ENCODE measurements at places on chromosomes 12 and 14.

DNA sequence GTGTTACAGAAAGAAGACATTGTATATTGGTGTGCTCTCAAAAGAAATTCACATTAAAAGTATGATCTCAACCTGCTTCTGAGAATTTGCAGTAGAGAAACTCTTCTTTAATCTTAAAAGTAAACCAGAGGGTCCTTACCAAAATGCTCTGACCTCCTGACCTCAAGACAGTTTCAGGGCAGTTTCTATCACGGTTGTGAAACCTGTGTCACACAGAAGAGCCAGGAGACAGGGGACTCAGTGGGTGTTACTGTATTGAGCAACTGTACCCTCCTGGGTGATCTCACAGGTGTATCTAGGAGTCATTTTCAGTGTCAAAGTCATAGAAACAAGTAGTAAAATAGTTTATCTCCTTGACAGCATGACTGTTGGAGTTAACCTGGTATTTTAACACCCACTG lies 178.0 kb downstream of the GRIP1 start:
- DNase-seq = no peak

- no peak for DNase-seq
Observed at GRCh38 chr12:56434828-56435227, 14.4 kb downstream of the TIMELESS start.

DNA sequence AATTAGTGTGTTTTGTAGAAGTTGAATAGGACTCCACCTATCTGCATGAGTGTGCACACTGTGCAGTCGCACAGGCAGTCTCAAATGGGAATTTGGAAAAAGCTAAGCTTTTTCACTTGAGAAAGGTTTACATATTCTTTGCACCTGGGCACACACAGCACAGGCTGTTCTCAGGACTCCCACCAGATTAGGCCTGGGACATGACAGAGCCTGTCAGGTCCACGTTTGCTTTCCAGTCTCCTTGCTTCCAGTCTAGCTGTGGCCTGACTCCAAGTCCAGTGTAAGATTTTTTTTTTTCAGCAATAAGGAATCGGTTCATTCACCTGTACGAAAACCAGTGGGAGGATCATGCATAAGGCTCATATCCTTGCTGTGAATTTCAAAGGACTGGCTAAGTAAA lies 181.3 kb downstream of the ZFP36L1 start:
- no peak for DNase-seq

DNA sequence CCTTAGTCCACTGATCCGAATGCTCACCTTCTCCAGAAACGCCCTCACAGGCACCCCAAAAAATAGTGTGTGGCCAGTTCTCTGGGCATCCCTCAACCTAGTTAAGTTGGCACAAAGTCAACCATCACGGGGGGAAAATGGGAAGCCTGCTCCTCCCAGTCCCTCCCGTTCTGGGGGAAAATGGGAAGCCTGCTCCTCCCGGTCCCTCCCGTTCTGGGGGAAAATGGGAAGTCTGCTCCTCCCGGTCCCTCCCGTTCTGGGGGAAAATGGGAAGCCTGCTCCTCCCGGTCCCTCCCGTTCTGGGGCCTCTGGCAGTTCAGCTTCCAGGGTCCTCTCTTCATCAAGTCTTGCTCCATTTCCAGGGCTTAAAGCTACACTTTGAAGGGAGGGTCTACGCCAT lies 106.1 kb downstream of the RIMBP2 start:
- DNase-seq = no peak

- no peak for DNase-seq
Observed at GRCh38 chr12:61282790-61283575, 977.2 kb upstream of the USP15 start.

DNA sequence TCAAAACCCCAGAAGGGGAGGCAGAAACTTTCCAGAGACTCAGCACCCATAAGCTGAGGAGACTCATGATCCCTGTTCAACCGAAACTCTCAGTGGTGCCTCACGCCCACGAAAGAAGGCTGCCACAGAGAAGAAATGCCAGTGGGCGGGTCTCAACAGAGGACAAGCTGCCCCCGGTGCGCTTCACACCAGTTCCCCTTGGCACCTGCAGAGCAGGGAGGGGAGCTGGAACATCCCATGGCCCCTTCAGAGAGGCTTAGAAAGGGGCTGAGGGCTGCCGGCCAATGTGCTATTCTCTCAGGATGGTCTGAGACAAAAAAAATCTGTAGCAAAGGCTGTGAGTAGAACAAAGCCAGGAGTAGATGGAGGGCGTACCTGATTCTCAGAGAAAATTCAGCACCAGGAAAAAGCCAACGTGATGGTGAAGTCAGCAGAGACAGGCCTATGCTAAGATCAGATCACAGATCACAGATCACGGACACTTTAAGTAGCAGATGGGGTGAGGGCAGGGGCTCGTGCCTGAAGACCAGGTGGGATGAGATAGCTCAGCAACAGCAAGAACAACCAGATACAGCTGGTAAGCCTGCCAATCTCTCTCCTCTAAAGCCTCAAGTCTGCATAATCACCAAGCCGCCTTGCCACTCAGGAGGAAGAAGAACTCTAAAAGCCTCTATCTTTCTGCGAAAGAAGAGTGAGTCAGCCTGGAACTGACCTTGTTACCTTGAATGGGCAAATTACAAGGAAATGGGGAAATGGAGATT lies 206.4 kb upstream of the GRIP1 start:
- DNase-seq = no peak

DNA sequence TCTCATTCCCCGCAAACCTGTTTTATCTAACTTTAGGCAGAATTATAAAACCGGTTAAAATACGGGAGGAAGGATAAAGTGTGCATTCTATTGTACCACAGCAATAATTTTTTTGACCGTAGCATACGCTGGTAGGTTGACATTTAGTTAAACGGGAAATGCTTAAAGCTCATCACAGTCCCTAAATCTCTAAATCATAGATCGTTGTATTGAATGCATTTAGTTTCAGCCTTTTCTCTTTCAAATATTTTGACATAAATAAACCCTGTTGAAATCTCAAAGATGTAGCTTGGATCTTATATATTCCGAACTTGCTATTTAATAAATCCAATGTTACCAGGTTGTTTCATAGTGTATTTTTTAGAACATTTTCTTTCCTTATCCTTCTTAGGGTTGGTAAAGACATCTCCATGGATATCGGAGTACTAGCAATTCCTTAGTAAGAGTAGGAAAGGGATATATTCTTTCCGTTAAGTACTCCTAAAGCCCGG lies 798 bp downstream of the CLEC2B start:
- no peak for DNase-seq

- DNase-seq = no peak
Observed at GRCh38 chr12:41459111-41459905, 271.2 kb downstream of the PDZRN4 start.

GRCh38 chr12:49342914-49343731 lies 3.6 kb upstream of the DNAJC22 start:
- DNase-seq = no peak

GRCh38 chr12:88450136-88450535 lies 130.1 kb downstream of the KITLG start:
- no peak for DNase-seq

DNA sequence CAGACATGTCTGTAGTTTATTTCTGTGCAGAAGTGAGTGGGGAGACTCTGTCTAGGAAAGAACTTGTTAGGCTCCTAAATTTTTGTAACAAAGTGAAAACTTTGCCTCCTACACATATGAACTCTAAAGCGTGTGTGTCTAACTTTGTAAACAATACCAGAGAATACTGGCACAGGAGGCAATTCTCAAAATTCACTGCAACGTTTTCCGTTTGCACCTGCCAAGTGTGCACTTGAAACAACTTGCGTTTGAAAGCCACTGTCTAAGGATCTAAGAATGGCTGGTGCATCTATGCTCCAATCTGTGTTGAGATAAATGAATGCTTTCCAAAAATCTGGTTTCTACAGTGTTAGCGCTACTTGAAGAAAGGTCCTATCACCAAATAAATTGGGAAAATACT lies 15.3 kb downstream of the GRIP1 start:
- no peak for DNase-seq

DNA sequence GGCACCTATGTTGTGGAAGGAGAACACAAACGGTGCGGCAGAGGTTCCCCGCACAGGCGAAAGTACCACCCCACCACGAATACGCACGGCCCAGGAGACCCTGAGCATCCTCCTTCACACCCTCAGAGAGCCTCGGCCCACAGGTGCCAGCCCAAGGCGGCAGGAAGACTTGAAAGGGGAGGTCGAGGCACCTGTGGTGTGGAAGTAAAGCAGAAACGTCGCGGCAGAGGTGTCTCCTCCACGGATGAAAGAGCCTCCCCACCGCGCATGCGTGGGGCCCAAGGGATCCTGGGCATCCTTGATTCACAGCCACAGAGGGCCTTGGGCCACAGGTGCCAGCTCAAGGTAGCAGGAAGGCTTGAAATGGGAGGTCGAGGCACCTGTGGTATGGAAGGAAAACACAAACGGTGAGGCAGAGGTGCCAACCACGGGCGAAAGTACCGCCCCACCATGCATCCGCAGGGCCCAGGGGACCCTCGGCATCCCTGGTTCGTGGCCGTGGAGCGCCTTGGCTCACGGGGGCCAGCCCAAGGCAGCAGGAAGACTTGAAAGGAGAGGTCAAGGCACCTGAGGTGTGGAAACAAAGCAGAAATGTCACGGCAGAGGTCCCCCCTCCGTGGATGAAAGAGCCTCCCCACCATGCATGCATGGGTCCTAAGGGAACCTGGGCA lies 380.1 kb downstream of the ALG10 start:
- no peak for DNase-seq

- no peak for DNase-seq
Observed at GRCh38 chr12:20368651-20369304, 441 bp downstream of the PDE3A start.

- DNase-seq = no peak
Observed at GRCh38 chr12:77407931-77408330, 342.6 kb upstream of the E2F7 start.

- no peak for DNase-seq
Observed at GRCh38 chr14:56902385-56902784, 92.1 kb upstream of the OTX2 start.

DNA sequence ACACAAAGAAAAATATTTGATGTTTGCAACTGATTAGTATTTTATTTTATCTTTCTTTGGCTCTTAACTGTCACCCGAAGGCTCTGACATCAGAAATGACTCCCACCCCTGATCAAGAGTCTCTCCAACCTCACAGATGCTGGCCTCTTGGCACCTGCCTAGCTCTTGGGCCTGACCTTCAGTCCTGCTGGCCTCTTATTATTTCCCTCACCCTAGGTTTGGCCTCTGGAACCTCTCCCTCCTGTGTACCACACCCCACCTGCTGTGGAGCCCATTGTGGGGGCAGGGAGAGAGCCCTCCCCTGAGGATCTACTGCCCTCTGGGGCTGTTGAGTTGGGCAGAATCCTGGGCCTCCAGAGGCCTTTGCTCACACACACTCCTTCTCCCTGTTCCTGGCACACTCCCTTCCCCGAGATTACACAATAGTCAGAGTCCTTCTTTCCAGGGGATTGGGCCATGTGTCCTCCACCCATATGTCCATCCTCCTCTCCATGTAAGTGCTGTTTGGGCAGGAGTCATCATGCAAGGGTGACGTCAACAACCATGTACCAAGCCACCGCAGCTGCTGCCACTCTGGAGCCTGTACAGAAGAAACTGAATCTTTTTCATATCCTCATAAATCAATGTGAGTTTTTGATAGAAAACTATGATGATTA lies 124.3 kb downstream of the RASSF9 start:
- DNase-seq = no peak
